AG09309 (cell line): ENCODE measurements at places on chromosomes 7 and 10.

GRCh38 chr10:18423058-18423637, 228.2 kb downstream of the NSUN6 start:
- no peak for DNase-seq

DNA sequence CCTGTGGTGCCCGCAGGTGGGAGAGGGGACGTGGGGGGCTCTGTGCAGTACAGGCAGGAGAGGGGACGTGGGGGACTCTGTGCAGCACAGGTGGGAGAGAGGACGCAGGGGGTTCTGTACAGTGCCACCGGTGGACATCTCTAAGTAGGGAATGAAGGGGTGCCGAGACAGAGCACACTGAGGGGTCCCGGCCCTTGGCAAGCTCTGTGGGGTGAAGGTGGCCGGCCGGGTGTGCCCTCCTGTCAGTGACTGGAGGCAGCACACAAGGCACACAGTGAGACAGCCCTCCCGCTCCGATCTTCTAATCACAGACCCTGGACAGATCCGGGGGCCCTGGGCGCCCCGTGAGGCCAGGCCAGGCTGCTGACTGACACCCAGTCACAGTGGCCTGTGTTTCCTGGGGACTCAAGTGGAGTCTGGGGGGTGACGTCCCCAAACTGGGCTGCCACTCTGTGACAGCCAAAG, 11.2 kb downstream of the GPR146 start:
- no peak for DNase-seq

- no peak for DNase-seq
Measured at GRCh38 chr7:20395511-20395910, 64.8 kb downstream of the ITGB8 start.

DNA sequence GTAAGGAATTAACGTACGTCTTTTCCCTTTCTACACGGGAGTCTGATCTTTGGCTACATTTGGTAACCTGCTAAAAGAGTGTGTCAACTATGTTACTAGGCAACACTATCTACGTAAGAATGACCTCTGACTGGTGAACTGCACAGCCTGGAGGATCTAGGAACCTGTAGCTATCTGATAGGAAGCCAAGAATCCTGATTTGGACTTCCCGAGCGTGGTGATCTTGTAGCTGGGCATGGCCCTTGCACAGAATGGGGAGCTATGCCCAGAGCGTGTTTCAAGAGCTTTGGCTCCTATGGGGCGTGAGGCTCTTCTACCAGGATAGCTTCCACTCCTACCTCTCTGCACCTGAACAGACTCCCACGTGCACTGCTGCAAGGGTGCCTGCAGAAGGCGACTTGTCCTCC, 157.5 kb downstream of the TAX1BP1 start:
- DNase-seq, result no peak

DNA sequence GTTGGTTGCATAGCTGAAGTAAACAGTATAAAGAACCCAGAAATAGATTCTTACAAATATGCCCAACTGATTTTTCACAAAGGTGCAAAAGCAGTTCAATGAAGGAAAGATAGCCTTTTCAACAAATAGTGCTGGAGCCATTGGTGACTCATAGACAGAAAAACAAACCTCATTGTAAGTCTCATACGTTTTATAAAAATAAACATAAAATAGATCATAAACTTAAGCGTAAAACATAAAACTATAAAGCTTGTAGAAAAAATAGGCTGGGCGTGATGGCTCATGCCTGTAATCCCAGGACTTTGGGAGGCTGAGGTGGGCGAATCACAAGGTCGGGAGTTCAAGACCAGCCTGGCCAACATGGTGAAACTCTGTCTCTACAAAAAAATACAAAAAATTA, 318.8 kb upstream of the IGFBP3 start:
- DNase-seq, result no peak
